Adrenal gland (tissue), 19 donors: ENCODE measurements at places on chromosomes 7 and 10. TPM values are rescaled to one million over a fixed set of nuclear protein-coding genes. Genes with fewer than 3 reads are reported as not detected.
A peak's percentile ranks its signal among the peaks of the same experiment; 100 is the strongest.

The SFRP5 gene
- total RNA-seq: 2.3 TPM

- no peak for DNase-seq
These were observed 672.2 kb downstream of the SDK1 start for GRCh38 chr7:3973264-3973663.

- DNase-seq: no peak
These were observed 20.7 kb downstream of the CHST3 start for GRCh38 chr10:71984809-71985388.

GRCh38 chr10:74875966-74876365 is 49.6 kb downstream of the KAT6B start:
- DNase-seq: no peak

DNA sequence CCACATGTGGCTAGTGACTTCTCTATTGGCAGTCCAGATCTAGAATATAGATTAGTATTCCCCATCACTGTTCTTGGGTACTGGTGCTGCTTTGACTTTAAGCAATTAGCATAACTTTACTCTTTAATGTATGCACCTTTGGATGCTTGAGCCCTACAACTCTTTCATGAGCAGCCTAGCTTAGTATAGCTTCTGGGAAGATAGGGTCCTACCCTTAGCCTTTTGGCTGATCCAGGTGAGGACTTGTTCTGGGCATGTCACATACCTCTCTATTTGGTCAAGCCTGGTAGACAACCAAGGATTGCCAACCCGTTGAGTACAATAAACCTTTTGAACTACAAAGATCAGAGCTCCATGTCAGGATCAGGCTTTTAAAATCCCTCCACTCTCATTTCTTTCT is 17.7 kb downstream of the PCGF5 start:
- no peak for DNase-seq

- DNase-seq: no peak
These were observed 56.8 kb upstream of the DDC start for GRCh38 chr7:50621973-50622490.

DNA sequence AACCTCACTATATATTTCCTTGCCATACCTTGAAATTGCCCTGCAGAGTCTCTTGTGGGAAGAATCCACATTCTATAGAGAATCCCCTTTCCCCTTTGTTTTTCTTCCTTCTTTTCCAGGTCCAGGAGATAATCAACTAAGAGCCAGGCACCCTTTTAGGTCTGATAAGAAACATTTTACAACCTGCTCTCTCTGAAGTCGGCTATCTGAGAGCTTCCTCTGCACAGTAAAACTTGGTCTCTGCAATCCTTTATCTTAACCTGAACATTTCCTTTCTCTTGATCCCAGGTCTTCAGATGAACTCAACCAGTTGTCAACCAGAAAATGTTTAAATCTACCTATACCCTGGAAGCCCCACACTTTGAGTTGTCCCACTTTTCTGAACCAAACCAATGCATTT is 19.5 kb upstream of the PTER start:
- DNase-seq: no peak

DNA sequence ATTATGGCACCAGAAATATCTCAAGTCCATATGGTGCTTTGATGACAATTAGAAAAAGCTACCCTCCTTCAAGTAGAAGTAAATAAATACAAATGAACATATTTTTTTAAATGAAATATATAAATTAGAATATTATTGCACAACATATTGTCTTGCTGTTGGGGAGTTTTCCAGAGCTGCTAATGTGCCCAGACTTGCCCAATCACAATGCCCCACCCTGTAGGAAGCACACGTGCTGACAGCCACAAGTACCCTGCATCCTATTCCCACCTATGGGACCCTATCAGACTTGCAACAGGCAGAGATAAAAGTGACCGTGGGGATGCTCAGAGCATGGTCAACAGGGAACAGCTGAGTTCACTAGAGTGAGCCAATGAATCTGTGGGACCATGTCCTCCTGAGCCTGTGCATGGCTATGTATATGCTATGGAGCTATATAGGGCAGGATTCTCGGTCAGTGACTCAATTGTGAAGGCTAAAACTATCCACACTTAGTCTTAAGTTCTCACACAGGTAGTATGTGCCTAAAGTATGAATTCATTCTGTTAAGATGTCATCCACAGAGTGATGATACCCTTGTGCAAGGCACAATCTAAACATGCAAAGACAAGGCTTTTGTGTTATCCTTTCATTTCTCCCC is 336.0 kb downstream of the HGF start:
- no peak for DNase-seq

DNA sequence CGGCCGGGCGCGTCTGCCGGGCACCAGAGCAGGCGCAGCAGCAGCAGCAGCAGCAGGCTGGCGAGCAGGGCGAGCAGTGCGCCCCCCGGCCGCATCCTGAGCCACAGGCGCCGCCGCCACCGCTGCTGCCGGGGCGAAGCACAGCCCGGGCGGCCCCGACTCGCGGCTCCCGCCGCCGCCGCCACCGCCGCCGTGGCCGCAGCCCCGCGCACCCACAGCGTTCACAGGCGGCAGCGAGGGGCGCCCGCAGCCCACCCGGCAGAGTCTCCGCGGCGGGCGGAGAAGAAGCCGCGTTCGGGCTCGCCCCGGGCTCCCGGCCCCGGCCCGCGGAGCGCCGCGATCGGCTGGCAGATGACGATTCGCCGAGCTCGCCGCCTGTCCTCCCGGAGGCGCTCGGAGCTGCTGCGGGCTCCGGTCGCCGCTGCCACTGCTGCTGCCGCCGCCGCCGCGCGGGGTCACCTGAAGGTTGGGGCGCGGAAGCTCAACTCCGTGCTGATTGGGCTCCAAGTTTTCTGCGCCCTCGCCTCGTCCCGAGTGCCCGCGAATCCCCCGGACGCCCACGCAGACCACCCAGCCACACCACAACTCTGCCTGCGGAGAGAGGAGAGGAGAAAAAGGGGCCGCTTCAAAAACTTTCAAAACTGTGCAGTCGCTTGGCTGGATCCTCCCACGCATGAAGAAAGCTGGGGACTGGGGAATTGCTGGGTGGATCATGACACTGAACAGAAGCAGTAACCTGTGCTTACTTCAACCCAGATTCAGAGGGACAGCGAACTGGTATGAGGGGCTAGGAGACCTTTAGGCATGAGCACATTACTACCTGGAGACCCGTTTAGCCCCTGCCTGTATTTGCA is at the start of gene ST8SIA6:
Gene ST8SIA6 (minus strand): TSS at position 435 of the 854 bp plus-strand sequence. CDS start 340 bp downstream, at position 95.
- peak; percentile 39 for DNase-seq

- DNase-seq: no peak
These were observed 47.4 kb downstream of the CH25H start for GRCh38 chr10:89159761-89160160.

GRCh38 chr7:28041508-28042314 is 138.9 kb downstream of the JAZF1 start:
- no peak for DNase-seq
